Forelimb muscle (tissue), 1 donor: ENCODE measurements at places on chromosomes 6 and 20.

DNA sequence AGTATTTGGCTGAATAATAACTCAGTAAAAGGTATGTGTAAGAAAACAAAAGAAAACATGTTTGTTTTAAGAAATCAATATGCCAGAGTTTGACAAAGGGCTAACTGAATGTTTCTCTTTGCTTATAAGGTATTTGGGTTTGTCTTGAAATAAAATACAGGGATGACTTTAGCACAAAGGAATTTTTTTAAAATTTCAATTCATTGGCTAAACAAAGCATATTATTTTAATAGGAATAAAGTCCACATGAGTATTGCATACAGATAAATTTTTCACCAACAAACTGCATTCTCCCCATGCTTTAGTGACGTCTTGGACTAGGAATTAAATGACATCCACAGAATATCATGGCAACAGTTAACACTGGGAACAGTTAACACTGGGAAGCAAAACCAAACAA is 480.0 kb upstream of the JAG1 start:
- DNase-seq, result no peak

- no peak for DNase-seq
Observed at GRCh38 chr6:69780585-69781178, 16.1 kb downstream of the LMBRD1 start.

DNA sequence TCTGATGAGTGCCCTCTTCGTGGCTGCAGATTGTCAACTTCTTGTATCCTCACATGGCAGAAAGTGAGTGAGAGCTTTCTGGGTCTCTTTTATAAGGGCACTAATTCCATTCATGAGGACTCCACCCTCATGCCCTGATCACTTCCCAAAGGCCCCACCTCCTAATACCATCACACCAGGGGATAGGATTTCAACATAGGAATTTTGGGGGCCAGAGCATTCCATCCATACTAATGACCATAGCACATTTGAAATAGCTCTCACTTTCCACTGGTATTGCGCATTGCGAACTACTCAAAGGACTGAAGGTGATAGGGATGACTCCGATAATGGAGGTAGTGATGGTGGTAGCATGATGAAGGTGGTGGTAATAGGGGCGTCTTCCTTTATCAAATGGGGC is 324.3 kb downstream of the PRL start:
- DNase-seq, result no peak

DNA sequence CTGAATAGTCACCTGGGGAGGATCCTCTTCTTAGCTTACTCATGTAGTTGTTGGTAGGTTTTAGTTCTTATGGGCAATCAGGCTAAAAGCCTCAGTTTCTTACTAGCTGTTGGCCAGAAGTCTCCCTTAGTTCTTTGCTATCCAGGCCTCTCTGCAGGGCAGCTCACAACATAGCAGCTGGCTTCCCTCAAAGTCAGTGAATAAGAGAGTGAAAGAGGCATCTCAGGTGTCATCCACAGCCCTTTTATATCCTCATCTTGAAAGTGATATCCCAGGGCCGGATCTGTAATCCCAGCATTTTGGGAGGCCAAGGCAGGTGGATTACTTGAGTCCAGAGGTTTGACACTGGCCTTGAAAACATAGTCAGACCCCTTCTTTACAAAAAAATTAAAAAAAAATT is 42.1 kb upstream of the FOXA2 start:
- no peak for DNase-seq

DNA sequence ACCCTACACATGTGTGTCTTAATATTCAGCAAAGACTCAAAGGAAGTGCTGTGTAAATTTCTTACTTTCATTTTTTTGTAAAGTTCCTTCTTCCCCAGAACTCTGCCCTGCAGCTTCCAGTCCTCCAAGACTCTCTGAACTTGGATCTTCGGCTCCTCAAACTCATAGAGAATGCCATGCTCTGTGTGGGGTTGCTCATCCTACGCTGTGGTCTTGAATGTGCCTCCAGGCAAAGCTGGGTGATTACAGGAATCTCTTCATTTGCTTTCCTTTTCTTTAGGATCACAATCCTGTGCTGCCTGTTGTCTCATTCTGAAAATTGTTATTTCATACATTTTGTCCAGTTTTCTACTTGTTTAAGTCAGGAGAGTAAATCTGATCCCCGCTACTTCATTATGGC is 14.5 kb upstream of the CDC5L start:
- DNase-seq, result no peak

GRCh38 chr6:112243861-112244827 is 10.2 kb downstream of the LAMA4 start:
- no peak for DNase-seq

DNA sequence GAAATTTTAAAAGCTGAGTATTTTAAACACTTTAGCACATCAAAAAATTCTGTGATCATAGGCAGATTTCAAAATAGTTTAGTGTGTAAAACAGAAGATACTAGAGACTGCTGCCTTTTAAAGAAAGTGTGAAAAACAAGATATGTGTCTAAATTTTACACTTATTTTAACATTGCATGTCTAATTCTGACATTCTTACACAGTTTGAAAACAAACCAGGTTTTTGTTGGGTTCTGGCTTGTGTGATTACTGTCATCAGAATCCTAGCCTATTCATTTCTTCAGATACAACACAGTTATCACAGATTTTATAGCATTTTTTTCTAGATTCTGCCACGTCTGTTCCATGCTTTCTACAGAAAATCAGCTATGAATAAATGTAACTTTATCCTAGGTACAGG is 257.1 kb downstream of the EYS start:
- no peak for DNase-seq

DNA sequence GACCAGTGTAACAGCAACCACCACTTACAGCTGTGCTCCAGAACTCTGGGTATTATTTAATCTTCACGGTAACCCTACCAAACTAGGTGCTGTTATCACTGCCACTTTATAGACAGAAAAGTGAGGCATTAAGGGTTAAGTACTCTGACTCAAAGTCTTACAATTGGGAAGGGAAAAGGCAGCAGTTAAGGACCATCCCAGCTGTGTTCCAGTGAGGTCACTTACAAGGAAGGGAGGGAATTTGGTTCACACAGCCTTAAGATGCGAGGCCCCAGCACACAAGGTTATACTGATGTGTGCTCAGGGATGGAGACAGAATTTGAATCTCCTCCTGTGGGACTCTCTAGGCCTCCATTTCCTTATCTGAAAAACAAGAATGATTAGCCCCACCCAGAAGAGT is 46.7 kb downstream of the TRERF1 start:
- peak; percentile 62 for DNase-seq

GRCh38 chr6:36676141-36677058 is 2.1 kb upstream of the CDKN1A start:
- DNase-seq, result no peak

DNA sequence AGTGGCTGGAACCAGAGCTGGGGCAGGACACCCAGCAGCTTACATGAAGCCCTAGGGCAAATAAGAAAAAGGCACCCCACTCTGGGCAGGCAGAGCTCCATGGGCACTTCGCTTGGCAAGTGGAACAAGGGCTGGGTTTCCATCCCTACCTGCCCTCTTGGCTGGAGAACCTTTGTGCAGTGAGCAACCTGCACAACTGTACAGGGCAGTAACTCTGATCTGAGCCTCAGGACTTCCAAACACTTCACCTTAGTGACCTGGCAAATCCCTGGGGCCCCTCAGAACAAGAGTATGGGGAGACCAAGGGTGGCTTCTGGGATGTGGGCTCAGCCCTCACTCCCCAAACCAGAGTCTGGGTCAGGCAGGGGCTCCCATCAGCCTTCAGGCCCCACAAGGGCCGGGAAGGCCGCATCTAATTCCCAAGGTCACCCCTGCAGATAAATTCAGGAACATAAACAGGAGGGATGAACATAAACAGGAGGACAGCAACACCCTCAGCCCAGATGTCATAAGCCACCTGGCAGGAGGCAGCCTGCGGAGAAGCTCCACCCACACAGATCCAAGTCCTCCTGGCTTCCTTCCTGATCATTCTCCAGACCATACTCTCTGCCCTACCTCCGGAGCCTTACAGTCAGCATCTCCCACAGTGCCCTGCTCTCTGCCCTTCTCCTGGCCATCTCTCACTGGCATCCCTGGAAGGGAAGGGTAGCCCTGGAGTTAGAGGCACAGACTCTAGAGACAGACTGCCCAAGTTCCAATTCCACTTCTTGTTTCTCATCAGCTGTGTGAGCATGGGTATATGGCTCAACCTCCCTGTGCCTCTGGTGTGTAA is 37.5 kb downstream of the HNF4A start:
- DNase-seq, result no peak

DNA sequence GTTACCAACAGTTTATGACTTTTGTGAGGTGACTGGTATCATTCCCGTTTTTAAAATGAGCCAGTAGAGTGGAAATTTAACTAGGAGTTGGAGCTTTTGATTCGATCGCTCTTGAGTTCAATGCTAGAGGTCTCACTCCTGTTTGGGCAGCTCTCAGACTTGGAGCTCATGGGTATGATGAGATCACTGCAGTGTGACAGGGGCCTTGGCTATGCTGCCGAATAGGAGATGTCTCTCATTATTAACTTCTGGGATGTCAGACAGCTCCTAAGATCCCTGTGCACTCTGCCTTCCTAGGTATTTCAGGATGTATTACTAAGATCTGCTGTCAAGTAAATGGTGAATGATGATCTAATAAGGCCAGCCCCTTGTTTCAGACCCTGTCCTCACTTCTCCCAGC is 20.4 kb downstream of the AKAP12 start:
- DNase-seq, result no peak

GRCh38 chr6:18861204-18861603 is 474.1 kb downstream of the RNF144B start:
- DNase-seq, result no peak

- no peak for DNase-seq
Observed at GRCh38 chr20:47557791-47558190, 56.1 kb downstream of the NCOA3 start.

GRCh38 chr6:7129784-7130569 is 22.2 kb downstream of the RREB1 start:
- no peak for DNase-seq

DNA sequence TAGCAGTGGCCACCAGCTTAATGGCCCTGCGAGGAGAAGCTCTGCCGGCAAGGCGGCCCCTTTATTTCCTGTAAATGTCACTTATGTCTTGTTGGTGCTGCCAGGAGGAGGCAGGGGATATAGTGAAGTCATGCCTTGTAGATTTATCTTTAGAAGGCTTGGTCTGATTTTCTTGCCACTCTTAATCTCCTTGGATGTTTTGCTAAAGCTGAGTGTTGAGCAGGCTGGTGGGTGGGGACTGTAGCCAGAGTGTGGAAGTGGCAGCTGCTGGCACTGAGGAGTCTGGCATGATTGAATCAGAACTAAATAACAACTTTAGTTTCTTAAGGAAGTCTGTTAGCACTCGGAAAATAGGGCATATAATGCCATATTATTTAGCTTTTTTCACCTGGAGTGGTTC is 77.9 kb downstream of the PHF20 start:
- DNase-seq, result no peak

DNA sequence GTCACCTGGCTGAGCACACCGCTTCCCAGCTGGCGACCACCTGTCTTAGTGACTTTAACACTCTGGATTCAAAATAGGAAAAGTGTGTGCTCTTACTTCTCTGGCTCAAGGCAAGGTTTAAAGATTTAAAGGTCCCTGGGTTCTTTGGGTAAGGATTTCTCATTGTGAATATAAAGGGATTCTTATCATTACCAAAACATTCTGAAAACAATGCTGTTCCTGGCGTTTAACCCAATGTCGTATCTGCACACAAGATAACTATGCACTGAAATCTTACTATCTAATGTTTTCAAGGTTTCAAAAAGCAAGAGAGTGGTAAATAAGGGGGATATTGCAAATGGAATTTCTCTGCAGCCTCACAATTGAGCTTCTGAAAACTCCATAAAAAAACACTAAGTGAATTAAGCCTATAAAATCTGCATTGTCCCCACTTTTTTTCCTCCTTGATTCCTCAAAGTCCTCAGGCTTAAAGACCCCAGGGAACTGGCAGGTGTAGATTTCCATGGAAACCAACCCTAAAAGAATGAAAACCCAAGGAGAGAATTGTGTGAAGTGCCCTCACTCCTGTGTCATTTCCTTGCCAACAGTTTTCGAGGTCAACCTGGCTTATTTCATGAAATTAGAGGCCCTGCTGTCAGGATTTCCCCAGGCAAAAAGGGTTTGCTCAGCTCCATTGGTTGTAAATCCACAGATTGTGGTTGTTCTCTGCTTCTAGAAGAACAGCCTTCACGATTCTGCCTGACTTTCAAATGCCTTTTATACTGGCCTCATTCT is 44.0 kb downstream of the BMP2 start:
- DNase-seq, result no peak

- DNase-seq, result no peak
Observed at GRCh38 chr6:75268121-75268987, 16.2 kb downstream of the TMEM30A start.

GRCh38 chr6:64270083-64270482 is 634.5 kb downstream of the PHF3 start:
- DNase-seq, result no peak

DNA sequence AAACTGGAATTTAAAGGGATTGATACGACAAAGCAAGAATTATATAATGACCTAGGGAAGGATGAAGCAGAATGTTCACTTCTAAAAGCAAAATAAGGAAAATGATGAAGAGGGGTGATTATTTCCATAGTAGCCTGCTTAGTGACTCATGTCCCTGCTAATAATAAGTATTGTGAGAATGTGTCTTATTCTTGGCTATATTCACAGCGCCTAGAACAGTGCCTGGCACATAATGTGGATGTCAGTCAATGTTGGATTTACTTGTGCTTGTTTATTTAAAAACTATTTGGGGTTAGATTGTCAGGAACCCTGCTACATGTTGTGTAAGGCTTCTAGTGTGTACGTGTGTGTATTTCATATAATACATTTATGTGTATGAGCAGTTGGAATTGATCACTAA is 85.1 kb downstream of the ZFAND3 start:
- no peak for DNase-seq

GRCh38 chr6:26017632-26017966 is 55.0 kb downstream of the TRIM38 start:
- no peak for DNase-seq

DNA sequence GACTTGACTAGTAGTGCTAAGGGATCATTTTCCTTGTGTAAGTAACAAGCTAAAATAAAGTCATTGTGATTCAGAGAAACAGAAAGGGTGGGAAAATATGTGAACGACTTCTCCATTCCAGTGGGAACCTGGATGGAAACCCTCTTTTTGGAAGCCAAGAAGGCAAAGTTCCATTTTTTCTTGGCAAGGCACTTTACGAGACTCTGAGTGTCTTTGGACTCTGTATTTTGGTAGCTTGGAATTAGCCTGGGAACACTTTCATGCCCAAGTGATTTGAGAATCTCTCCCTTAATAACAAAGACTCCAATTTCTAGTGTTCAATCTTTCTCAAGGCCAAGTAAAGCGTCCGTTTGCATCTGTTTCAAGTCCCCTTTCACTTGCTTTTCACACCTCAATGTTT is 100.5 kb upstream of the SASH1 start:
- peak; percentile 74 for DNase-seq

- no peak for DNase-seq
Observed at GRCh38 chr6:167712731-167713475, 113.8 kb upstream of the AFDN start.

- no peak for DNase-seq
Observed at GRCh38 chr6:5130135-5130866, 45.2 kb downstream of the PPP1R3G start.
